ENCODE measurements at places on chromosomes 12 and 14.

- no peak for DNase-seq
These were observed 35.6 kb downstream of the BMP4 start for GRCh38 chr14:53921027-53921426.

DNA sequence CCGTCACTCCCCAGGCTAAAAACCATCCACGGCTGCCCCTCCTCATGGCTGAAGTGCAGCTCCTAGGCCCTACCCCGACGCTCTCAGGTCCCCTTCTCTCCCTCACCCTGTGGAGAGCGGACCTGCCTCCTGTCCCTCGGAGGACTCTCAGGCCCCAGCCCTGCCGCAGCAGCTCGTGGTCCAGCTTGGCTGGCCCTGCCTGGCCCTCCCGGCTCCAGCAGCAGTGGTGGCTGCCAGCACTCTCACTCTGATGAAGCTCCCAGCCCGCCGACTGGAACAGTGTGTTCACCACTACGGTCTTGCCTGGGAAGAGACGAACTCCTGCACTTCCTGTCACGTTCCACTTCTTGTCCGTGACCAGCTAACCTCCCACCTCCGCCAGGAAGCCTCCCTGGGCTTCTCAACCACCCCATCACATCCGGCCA is 11.1 kb downstream of the BAG5 start:
- DNase-seq = no peak

GRCh38 chr14:39383026-39383660 is 49.1 kb downstream of the FBXO33 start:
- DNase-seq = no peak

- no peak for DNase-seq
These were observed 133.1 kb downstream of the PRIMA1 start for GRCh38 chr14:93655078-93655750.

DNA sequence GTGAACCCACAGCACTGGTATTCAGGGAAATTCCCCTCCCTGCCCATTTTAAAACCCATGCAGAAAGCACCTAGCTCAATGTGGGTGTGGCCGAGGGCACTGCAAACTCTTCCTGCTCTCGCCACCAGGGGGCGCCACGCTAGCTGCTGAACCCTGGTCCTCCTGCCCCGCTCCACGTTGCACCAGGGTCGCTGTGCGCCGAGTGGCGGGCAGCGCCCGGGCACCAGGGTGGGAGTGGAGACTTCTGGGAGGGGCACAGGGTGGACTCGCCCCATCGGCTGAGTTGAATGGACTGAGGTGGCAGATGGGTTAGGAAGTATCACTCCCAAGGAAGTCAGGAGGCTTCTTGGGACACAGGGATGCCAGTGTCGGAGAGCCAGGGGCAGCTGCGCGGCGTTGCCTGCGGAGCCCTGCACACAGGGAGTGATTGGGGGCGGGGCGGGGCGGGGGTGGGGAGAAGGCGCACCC is 48.1 kb upstream of the BCL11B start:
- peak; percentile 76 for DNase-seq

DNA sequence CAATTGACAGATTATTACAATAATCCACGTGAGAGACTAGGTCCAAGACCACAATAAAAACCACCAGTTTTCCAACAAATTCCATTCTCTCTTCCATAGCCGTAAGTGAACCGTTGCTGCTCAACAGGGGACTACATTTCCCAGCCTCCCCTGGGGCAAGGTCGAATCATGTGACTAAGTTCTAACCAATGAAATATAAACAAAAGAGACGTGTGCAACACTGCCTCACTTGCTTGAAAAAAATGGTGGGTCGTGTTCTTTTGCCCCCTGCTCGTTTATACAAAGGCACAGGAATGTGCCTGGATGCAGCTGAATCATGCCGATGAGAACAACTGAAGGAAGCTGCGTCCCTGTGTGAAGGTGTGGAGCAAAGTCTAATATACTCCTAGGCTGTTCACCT is 51.1 kb downstream of the HSPB8 start:
- DNase-seq = no peak

GRCh38 chr14:91063119-91063518 is 2.7 kb upstream of the RPS6KA5 start:
- DNase-seq = no peak

- DNase-seq = no peak
These were observed 1435.7 kb downstream of the LRFN5 start for GRCh38 chr14:43042408-43042807.

DNA sequence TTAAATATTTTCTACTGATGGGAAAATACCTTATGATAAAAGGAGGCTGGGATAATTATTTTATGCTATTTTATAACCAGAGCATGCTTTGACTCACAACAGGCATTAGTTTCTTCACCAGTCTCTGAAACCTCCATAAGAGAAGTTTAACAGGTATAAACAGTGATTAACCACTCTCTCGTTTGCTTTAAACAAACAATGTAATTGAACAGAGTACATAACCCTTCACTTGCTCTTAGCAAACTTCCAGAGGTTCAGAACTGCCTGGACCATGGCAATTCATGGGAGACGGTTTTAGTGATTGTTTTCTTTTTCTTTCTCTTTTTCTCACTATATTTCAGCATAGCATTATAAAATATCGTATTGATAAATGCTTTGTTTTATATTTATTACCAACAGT is 35.3 kb downstream of the CFAP251 start:
- DNase-seq = no peak

GRCh38 chr12:33006106-33006505 is 109.5 kb upstream of the PKP2 start:
- no peak for DNase-seq

DNA sequence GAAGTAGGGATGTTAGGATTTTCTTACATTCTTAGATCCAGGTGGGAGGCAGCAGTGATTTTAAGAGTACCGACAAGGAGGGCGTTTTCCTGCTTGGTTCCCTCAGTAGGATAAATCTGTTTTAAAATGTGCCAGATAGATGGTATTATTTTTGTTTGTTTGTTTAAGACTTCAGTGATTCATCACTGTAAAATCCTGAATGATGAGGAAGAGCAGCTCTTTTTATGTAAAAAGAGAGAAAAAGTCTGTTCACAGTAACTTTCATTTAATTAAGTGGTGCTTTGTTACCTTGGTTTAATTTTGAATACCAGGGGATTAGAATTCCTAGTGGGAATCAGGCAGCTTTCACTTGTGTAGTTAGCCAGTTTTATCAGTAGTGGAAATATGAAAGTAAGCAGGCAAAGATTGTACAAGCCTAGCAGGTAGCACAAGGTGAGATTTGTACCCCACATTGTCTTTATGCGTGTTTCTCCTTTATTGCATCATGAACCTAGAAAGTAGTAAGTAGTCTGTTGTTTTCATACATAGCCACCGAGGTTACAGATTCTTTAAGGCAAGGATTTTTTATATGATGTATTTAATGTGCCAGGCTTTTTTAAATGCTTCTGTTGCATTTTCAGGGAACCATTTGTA is 349.6 kb downstream of the CCDC91 start:
- no peak for DNase-seq

- DNase-seq = no peak
These were observed 341.2 kb upstream of the KITLG start for GRCh38 chr12:88921434-88921833.

DNA sequence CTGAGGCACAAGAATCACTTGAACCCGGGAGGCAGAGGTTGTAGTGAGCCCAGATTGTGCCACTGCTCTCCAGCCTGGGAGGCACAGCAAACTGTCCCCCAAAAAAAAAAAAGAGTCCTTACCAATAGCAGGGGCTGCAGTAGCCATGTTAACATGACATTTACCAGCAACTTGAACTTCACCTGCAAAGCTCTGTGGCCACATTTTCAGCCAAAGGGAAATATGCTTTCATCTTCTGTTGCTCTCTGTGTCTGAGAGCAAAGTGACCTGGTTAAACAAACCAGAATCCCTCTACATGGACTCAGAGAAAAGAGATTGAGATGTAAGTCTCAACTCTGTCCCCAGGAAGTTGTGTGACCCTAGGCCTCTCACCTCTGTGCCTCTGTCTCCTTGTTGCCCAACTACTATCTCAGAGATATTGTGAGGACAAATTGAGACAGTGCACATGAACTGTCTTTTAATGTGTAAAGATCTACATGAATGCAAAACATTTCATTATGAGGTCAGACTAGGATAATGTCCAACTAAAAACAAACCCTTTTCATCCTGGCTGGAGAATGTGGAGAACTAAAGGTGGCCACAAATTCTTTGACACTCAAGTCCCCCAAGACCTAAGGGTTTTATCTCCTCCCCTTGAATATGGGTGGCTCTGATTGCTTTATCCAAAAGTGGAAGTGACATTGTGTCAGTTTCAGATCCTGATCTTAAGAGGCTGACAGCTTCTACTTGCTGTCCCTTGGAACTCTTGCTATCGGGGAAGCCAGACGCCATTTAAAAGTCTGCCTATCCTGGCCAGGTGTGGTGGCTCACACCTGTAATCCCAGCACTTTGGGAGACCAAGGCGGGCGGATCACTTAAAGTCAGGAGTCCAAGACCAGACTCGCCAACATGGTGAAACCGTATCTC is 24.7 kb upstream of the P2RX4 start:
- DNase-seq = no peak

DNA sequence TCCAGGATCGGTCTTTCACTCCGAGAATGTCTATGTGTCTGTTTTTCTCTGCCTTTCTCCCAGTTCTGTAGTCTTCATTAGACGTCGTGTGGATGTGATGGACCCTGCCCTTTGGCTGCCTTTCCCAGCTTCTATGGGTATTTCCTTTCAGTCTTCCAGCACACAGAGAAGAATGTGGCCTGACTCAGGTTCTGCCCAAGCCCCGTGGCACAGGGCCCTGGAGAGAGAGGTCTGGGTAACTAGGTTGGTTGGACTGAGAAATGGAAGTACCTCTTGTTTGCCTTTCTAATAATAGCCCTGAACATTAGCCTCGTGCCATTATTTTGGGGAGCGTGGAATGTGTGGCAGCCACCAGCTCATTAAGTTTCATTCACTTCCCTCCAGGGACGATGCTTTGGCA is 3.8 kb downstream of the FOXJ2 start:
- DNase-seq = no peak

Data from stimulated activated CD8-positive, alpha-beta memory T cell treated with anti-CD3 and anti-CD28 coated beads, Interleukin-2, amount 100 ng/mL, for 48 hours (primary cell).